Lower lobe of right lung (tissue), 2 donors: ENCODE measurements at places on chromosomes 2 and 18. TPM values are rescaled to one million over a fixed set of nuclear protein-coding genes. Genes with fewer than 3 reads are reported as not detected.

- H3K4me1 ChIP-seq = no peaks in the 10 kb centered on the region
- H3K36me3 ChIP-seq = no peaks in the 10 kb centered on the region
- H3K4me3 ChIP-seq = no peak overlapping the region
- no peaks in the 10 kb centered on the region for H3K27me3 ChIP-seq
- DNase-seq = no peak
These were observed 12.2 kb upstream of the DTNA start for GRCh38 chr18:34697891-34698290.

DNA sequence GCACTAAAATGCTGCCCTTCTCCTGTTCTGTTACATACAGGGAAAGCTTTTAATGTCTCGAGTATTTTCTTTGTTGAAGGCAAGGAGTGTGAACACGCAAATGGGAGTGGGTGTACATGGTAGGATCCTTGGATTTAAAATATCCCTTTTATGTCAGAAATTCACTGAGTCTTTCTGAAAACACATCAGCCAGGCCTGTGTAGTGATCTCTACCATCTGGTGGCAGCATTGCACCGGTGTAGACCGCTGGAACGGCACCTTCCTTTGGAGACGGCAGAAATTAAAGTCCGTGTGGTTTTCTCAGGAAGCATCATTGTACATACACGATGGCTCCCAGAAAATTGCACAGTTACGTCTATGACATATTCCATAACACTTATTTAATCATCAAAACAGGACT lies 515.8 kb downstream of the GALR1 start:
- H3K4me1 ChIP-seq = no peaks in the 10 kb centered on the region
- no peak overlapping the region for H3K27ac ChIP-seq
- peaks cover 5% of the 10 kb centered on the region for H3K27me3 ChIP-seq
- H3K4me3 ChIP-seq = no peak overlapping the region
- no peak for DNase-seq
- H3K36me3 ChIP-seq = no peaks in the 10 kb centered on the region

DNA sequence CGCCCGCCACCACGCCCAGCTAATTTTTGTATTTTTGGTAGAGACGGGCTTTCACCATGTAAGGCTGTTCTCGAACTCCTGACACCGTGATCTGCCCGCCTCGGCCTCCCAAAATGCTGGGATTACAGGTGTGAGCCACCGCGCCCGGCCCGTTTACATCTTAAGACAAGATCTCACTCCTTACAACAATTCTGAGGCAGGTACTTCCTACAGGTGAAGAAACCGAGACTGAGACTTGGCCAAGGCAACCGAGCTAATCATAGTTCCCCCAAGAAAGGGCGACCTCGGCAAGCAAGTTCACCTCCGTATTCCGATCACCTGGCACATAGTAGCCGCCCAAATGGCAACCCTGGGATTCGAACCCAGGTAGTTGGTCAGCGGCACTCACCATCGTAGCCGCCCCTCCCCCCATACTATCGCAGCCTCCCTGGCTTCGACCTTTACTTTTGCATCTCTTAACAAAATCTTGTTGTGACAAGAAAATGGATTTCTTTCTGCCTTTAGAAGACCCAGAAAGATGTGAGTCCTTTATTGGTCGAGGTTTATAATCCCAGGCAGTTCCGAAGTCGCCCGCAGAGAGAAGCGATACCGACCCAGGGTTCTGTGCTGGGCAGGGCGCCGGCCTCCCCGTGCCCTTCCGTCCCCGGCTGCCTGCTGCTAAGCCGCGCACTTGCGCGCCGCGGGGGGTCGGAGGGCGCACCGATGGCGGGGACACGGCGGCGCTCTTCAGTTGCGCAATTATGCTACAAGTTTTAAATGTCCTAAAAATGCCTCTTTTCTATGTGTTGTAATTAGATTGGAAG lies 1.1 kb upstream of the FZD5 start:
- H3K4me1 ChIP-seq = peaks cover 22% of the 10 kb centered on the region
- H3K4me3 ChIP-seq = peak overlapping the region; percentile 84
- no peaks in the 10 kb centered on the region for H3K27me3 ChIP-seq
- peak; percentile 56 for DNase-seq

- H3K27ac ChIP-seq = no peak overlapping the region
- peaks cover 7% of the 10 kb centered on the region for H3K27me3 ChIP-seq
- no peaks in the 10 kb centered on the region for H3K36me3 ChIP-seq
- no peak for DNase-seq
These were observed 53.8 kb upstream of the TMEM182 start for GRCh38 chr2:102707796-102708695.

GRCh38 chr18:78984941-78985784 lies 5.5 kb downstream of the SALL3 start:
- no peak for DNase-seq
- no peak overlapping the region for H3K27ac ChIP-seq
- H3K4me3 ChIP-seq = no peak overlapping the region
- H3K27me3 ChIP-seq = peaks cover 89% of the 10 kb centered on the region

- H3K4me1 ChIP-seq = peaks cover 29% of the 10 kb centered on the region
- peak overlapping the region; percentile 82 for H3K27ac ChIP-seq
These were observed 593 bp upstream of the SDC1 start for GRCh38 chr2:20225294-20226151.

HNRNPA3 gene
- total RNA-seq = 132 TPM
